CD4-positive, alpha-beta T cell treated with Interleukin-2 at 100 ng/mL for 4 hours (primary cell): ENCODE measurements at places on chromosomes 2 and 18.

DNA sequence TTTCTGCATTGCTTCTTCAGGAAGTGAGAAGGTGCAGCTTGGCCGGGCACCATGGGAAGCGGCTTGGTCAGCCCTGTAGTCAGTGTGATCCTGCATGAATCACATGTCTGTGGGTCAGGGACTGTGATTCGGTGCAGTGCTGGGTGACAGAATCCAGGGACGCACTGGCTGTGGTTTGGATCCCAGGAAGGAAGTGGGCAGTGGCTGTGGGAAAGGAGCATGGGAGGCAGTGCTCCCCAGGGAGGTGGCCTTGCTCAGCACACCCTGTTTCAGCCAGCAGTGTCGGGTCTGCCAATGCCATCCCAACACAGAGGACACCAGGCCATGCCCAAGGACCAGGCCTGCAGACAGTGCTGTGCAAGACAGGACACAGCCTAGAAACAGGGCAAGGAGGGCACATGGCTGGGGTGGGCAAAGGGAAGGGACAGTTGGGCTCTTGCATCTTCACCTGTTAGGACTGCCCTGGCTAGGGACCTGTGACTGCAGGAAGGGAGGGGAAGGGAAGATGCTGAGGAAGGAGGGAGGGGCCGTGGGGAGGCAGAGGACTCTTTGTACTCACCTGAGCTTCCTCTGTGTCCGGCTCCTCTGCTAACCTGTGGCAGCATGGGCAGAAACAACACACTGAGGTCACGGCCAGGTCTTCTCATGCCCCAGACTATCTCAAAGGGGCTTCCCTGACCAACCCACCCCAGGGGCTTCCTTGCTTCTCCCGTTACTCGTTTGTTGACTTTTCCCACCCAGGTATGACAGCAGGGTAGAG, 37.2 kb upstream of the DNMT3A start:
- DNase-seq = no peak

GRCh38 chr2:178005756-178006155, 66.8 kb downstream of the PDE11A start:
- DNase-seq = no peak

- DNase-seq = no peak
These were observed 45.6 kb downstream of the KCNIP3 start for GRCh38 chr2:95342556-95343320.

GRCh38 chr2:69196327-69197117, 183.5 kb downstream of the ANTXR1 start:
- no peak for DNase-seq

- DNase-seq = no peak
These were observed 35.1 kb downstream of the CD28 start for GRCh38 chr2:203741566-203741965.

DNA sequence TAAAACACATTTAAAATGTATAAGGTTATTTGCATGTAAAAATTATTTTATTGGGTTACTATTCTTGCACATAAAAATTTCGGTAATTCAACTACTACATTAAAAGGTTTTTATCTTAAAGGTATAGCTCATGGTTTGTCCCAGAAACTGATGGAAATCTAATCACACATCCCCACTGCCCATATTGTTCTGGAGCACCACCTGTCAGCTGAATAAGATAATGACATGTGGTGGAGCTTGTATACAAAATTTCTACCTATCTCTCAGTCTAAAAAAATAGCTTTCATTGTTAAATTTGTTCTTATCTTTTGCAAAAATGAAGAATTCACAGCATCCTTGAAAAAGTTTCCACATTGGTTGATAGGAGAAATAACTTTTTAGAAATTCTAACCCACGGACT, 18.3 kb downstream of the ERBB4 start:
- DNase-seq = no peak

DNA sequence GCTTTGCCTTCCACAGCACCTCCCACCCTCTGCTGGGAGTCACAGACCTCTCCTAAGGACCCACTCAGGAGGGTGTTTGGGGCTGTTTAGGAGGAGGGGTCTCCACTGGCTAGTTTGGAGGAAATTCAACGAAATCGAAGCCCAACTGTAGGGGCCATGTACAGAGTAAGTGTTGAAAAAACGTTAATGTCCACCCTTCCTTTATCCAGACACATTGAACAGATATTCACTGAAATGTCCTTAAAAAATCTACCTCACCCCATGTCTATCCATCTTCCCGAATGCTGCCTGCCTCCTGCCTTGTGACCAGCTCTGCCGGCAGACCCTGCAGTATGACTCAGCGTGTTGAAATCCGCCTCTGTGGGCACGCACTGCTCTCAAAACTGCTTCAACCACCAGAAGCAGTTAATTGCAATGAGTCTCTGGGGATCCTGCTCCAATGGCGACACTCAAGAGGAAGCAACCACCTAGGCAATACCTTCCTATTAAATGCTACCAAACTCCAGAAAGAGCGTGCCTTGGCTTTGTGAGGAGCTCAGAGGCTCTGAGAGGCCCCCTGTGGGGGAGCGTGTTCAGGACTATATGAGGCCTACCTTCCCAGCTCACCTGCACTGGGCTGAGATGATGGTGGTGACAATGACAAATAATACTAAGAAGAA, 61.4 kb upstream of the RTN4 start:
- DNase-seq = no peak

DNA sequence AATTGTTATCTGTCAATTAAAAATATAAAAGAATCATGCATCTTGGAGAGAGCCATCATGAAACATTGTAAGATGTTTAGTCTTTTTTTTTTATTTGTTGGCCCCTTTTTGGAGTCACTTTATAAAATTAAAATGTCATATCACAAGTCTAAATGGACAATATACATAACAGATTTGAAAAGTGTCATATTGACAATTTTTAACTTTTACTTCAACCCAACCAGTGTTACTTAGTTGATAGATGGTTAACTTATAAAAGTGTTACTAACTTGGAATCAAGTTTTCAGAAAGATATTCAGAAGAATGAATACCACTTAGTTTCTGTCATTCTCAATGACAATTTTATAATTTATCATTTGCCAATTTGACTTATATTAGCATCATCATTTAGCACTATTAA, 218.3 kb downstream of the OTX1 start:
- DNase-seq = no peak

DNA sequence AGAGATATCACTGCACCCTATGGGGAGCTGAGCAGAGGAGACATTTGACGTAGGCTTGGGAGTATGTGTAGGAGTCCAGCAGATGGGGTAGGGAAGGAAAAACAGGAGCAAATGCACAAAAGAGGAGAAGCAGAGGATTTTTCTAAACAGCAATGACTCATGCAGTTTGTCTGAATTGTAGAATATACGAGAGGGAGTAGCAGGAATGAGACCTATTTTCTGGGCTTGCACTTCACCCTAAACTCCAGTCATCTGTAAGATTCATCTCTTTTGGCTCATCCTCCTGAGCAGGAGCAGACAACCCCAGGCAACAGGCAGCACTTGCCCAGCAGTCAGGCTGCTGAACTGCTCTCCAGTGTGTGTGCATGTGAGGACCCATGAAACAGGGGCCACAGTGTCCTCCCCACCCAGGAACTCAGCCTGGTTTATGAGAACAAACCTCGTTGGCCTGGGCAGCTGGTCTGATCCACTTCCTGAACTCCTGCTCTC, 100.2 kb upstream of the CDC42EP3 start:
- no peak for DNase-seq

DNA sequence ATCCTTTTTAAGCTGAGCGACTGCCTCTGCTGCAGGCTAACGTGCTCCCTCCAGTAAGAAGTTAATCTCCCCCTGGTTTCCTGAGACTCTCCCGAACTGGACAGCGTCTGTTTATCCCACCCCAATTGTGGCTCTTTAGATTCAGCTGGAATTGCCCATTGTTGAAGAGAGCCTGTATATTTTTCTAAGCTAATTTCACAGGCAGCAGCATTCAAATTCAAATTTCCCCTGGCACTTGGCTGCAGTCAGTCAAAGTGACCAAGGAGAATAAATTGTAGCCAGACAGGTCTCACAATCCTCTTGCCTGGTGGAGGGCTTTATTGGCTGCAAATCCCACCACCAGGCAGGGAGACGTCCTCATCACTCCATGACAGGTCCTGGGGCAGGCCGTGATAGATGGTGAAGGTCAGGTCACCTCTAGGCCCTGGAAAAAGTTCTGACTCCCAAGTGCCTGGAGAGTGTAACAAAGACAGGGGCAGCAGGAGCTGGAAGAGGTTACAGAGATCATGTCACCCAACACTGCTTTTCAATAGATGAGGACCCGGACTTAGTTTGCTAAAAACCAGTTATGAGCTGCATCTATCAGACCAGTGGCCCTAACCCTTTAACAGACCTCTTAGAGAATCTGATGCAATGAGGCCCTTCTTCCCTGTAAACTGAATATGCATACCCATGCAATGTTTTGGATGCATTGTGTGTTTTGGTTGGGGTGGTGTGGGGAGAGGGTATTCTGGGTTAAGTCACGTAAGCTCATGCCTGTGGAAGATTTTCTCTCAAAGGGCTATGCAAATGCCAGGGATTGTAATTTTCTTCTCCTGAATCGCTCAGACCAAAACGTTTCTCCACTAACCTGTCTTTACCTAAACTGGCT, 32.3 kb upstream of the C18orf32 start:
- DNase-seq = no peak

GRCh38 chr2:115299199-115299598, 856.8 kb downstream of the DPP10 start:
- no peak for DNase-seq

DNA sequence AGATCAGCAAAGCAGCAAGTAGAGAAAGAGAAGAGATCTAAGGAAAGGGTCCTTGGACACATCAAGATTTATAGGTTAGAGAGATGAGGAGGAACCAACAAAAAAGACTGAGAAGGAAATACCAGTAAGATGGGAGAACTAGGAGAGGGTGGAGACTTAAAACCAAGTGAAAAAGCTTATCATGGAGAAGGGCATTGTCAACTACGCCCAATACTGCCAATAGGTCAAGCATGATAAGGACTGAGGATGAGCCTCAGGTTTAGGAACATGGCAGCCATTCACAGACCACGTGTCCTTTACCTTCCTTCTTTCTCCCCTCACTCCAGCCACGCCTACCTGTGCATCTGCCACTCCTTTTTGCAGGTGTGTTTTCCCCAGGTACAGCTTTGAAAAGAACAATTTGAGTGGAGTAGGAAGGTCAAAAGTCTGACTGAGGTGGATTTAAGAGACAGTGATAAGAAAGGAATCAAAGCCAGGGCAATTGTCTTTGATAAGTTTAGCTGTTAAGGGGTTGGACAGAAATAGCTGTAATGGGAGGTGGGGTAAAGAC, 238.7 kb downstream of the STK39 start:
- DNase-seq = no peak

- DNase-seq = no peak
These were observed 19.4 kb downstream of the FOSL2 start for GRCh38 chr2:28411956-28412609.

DNA sequence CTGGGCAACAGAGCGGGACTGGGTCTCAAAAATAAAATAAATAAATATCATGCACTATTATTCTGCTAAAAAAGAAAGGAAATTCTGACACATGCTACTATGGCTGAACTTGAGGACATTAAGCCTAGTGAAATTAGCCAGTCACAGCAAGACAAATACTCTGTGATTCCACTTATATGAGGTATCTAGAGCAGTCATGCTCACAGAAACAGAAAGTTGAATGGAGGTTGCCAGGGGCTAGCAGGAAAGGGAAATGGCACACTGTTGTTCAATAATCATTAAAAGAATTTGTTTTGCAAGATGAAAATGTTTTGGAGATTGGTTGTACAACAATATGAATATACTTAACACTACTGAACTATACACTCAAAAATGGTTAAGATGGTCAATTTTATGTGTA, 60.8 kb downstream of the NCKAP1 start:
- no peak for DNase-seq

DNA sequence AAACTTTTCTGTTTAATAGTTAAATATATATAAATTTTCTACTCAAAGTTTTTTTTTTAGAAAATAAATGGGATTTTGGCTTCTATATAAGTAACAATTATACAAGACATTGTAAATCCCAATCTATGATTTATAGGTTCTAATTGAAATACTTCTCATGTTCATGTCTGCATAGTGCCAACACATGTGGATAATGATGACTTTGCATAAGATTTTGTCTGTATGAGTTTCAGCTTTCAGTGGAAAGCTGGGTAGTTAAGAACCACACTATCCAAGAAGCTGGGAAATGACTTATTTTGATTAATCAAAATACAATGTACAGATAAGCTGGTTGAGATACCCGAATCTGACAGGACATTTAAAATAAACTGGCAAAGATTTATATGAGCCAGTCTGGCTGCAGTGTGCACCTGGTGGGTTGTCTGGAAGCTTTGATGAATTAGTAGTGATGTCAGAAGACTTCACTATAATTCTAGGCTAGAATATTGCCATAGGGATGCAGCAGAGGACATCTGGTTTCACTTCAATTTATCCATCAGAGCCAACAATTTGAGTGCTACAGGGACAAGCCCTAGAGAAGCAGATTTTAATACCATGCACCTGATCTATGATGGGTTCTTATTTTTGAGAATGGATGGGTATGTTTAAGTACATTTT, 45.4 kb downstream of the EML6 start:
- DNase-seq = no peak

- no peak for DNase-seq
These were observed 49.3 kb downstream of the SLC35F5 start for GRCh38 chr2:113707106-113707505.

- no peak for DNase-seq
These were observed 274.8 kb upstream of the NCKAP5 start for GRCh38 chr2:133843091-133843490.

GRCh38 chr2:10284108-10284870, 18.4 kb upstream of the HPCAL1 start:
- no peak for DNase-seq

DNA sequence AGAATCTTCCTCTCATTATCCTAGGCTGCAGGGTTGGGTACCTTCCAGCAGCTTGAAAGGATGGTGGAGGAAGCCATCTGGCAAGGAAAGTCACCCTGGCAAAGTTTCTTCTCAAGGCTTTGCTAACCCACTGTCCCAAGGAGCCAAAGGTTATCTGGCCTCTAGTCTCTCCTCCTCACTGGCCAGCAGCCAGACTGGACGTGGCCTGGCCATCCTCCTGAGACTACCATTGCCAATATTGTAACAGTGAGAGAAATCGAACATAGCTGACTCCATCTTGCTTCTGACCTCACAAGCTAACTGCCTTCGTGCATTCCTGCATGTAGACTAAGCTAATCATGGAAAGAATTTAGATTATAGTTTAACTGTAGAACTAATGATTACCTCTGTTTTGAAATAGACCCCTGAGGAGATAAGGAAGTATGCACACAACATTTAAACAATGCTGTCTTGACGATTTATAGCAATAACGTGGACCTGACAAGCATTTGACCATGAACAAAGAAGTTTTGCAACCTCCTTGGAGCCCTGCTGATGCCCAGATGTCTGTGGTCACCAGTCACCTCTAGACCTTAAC, 7.8 kb upstream of the ANXA4 start:
- no peak for DNase-seq

- no peak for DNase-seq
These were observed 159.0 kb downstream of the DCC start for GRCh38 chr18:52499016-52499415.

GRCh38 chr2:31110431-31110830, 27.8 kb downstream of the GALNT14 start:
- no peak for DNase-seq

DNA sequence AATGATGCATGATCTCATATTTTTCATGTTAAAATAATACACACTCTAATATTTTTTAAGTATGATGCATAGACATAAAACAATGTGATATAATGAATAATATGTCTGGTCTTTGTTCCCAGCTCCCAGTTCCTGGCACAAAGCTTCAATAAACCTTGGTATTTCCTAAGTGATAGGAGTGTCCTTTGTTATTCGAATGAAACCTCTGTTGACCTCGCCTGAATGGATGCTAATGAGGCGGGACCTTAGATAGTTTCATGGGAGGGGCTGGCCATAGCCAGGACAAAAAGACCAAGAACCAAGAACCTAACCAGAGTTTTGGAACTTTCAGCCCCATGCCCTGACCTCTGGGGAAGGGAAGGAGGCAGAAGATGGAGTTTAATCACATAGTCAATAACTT, 257.7 kb upstream of the COPS8 start:
- no peak for DNase-seq
